ENCODE measurements at places on chromosomes 7 and 10.

- DNase-seq = no peak
These were observed 169.8 kb downstream of the NOC3L start for GRCh38 chr10:94192974-94193373.

DNA sequence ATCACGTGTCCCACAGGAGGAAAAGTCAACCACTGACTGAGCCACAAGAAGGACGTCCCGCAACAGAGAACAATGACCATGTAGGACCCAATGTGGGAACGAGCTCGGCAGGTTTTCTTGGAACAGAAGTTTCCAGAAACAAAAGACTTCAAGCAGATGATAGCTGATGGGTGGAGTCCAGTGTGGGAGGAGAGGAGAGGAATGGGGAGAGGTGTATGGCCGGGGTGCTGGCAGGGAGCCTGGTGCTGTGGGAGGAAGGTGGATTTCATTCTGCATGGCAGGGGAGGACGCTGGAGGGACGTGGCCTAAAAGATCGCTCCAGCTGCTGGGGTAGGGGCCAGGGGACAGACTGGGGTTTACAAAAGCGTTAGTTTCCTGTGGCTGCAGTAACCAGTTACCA is 48.5 kb upstream of the LMTK2 start:
- DNase-seq = no peak

GRCh38 chr7:115054478-115055065 is 132.7 kb downstream of the MDFIC start:
- DNase-seq = no peak

- DNase-seq = no peak
These were observed 128.9 kb downstream of the MTPAP start for GRCh38 chr10:30219971-30220751.

Measured in stimulated activated naive CD8-positive, alpha-beta T cell treated with anti-CD3 and anti-CD28 coated beads, Interleukin-15, Interleukin-2, amounts not matched to agents 100 U/mL and 50 U/mL, for 24 hours (primary cell).